Lower lobe of right lung (tissue), 2 donors: ENCODE measurements at places on chromosomes 2 and 18.

GRCh38 chr2:201174687-201175086 lies 8.3 kb upstream of the CASP10 start:
- DNase-seq: no peak

- DNase-seq: no peak
Observed at GRCh38 chr2:66472225-66472843, 37.4 kb downstream of the MEIS1 start.

- no peak for DNase-seq
Observed at GRCh38 chr2:189662669-189663226, 1.5 kb downstream of the ASNSD1 start.

- no peak for DNase-seq
Observed at GRCh38 chr2:127503491-127503890, 22.8 kb downstream of the IWS1 start.

- no peak for DNase-seq
Observed at GRCh38 chr2:219404291-219404910, 13.8 kb upstream of the DES start.

DNA sequence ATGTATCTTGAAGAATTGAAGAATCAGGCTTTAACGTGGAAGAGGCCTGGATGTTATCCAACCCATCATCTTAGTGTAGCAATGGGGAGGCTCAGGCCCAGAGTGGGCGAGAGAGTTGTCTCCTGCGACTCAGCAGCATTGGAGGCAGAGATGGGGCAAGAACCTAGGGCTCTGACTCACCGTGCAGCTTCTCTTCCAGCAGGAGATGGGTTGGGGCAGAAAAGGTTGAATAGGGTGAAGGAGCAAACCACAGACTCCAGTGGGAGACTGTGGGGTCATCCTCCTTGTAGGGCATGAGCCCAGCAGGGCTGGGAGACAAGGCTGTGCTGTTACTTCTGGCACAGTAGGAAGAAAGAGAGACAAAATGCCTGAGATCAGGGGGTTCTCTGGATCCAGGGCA lies 1.4 kb downstream of the IL36RN start:
- no peak for DNase-seq

GRCh38 chr2:222043897-222044296 lies 254.9 kb downstream of the PAX3 start:
- no peak for DNase-seq

DNA sequence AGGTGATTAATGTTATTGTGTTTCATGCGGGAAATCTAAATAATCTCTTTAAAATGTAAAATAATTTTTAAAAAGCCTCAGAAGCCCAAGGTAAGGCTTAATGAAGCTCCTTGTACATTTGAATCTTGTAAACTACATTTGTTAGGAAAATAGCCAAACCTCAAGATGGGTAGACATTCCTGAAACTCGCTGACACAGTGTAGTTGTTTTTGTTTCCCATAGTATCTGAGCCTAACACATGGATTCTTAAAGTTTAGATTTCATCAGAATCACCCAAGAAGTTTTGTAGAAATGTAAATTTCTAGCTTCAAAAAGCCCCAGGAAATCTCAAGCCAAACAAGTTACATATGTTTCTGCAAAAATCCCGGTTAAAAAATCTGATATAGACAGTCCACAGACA lies 1221.1 kb upstream of the ACVR2A start:
- no peak for DNase-seq

DNA sequence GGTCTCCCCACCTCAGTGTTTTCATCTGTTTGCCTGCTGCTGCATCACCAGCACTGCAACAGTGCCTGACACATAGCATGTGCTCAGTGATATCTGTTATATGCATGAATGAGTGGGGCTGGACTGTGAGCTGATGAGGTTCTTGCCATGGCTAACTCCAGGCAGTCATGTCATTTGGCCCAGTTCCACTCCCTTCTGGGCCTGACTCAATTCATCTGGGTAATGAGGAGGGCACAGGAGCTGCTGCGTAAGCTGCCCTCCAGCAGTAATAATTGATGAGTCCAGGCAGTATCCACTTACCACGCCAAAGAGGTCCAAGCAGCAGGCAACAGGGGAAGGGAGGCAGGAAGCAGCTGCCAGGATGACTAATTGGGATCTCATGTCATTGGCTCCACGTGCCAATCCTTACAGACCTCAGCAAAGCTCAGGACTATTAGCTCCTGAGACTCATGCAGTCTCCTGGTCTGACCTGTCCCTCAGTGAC lies 34.1 kb upstream of the MAT2A start:
- DNase-seq: no peak

DNA sequence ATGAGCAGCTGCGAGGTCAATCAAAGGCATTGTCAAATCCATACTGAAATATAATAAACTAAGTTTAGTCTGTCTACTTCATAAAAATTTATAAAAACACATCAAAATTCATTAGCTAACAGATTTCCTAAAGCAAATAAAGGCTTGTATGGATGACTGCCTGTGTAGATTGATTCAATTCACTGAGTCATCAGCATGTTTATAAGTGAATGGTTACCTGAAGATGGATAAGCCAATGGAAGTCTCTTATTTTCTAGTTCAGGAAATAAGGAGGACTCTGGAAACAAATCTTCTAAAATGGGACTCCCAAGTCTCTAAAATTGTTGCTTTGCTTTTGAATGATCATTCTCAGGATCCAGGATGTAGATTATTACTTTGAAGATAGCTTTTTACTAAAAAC lies 57.0 kb upstream of the HNRNPA3 start:
- no peak for DNase-seq

DNA sequence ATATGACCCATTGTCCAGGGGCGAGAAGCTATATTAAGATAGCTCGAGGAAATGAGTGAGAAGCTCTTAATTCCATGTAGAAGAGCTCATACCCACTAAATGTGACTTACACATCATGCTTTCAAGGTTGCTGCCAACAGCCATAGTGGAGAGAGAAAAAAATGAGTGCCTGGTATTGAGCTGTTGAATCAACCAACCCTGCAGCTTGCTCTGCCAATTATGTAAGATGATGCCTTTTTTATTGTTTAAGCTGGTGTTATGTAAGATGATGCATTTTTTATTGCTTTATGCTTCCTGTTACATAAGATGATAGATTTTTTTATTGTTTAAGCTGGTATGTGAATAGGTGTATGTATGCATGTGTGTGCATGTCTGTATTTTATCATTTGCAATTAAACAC lies 228.2 kb downstream of the CCDC178 start:
- DNase-seq: no peak

- DNase-seq: no peak
Observed at GRCh38 chr2:42064417-42064942, 16.7 kb downstream of the PKDCC start.

GRCh38 chr2:72695676-72696075 lies 130.2 kb downstream of the EXOC6B start:
- no peak for DNase-seq

DNA sequence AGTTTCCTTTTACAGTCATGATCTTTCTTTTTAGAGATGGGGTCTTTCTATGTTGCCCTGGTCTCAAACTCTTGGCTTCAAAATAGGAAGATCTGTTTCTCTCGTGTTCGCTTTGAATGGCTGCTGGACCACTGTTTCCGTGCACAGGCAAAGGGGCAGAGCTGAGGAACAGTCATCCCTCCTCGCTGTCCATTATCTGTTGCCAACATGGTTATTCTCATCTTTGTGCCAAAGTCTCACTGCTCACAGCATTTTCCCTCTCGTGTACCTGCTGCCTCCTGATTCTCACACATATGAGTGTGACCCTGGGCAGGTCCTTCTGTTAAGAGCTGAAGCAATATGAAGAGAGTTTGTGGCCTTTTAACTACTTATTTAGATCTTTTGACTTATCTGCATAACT lies 28.0 kb upstream of the CCNYL1 start:
- no peak for DNase-seq

GRCh38 chr18:23838801-23839366 lies 149.6 kb downstream of the LAMA3 start:
- no peak for DNase-seq

- no peak for DNase-seq
Observed at GRCh38 chr2:33581872-33582271, 17.2 kb downstream of the FAM98A start.

DNA sequence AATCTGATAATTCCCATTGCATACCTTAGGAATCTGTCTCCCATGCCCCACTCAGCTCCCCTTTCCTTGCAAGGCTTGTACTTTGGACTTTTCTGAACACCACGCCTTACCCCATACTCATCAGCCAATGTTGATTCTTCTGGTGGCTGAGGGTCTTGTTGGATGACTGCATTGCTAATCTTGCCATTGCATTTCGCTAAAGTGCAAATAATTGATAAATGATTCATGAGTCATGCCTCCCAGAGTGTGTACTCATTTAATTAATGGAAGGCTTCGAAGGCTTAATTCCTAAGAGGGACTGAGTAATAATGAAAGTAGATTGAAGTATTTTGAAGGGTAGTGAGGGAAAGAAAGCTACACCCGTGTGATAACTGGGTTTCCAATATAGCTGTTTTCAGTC lies 28.0 kb upstream of the PPP1R1C start:
- DNase-seq: no peak

- DNase-seq: no peak
Observed at GRCh38 chr2:102235491-102235890, 48.7 kb downstream of the IL1RL2 start.

- DNase-seq: no peak
Observed at GRCh38 chr2:163044114-163044513, 205.5 kb upstream of the KCNH7 start.

GRCh38 chr2:60899892-60900249 lies 18.5 kb downstream of the REL start:
- DNase-seq: no peak

DNA sequence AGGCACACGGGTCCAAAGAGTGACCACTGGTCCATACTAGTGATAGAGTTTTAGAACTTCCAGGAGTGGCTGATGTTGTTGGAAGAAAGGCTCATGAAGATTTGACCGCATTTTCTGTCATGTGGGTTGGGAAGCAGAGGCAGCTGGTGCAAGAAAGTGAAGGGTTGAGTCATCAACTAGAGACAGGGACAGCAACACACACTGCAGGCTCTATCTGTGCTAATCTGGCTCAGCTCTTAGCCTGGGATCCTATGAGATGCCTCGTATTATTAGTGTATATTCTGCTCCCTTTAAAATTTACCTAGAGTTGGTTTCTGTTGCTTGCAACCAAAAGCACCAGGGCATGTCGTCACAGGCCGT lies 2.5 kb upstream of the SH3RF3 start:
- no peak for DNase-seq

DNA sequence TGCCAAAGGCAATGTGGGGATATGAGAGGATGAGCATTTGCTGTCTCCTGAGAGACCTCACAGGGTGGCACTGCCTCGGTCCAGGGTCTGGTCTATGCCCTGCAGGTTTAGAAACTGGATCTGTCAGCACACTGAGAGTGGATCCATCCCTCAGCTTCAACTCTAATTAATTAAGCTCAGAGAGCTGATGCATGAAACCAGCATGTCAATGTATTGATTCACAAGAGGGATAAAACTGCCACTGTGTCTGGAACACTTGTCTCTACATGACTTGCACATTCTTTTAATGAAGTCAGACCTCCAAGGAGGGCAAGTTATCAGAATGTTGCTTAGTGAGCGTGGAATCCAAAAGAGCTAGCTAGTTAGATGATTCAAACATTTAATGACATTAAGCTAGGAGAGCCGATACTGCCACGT lies 22.5 kb upstream of the POLE4 start:
- no peak for DNase-seq

DNA sequence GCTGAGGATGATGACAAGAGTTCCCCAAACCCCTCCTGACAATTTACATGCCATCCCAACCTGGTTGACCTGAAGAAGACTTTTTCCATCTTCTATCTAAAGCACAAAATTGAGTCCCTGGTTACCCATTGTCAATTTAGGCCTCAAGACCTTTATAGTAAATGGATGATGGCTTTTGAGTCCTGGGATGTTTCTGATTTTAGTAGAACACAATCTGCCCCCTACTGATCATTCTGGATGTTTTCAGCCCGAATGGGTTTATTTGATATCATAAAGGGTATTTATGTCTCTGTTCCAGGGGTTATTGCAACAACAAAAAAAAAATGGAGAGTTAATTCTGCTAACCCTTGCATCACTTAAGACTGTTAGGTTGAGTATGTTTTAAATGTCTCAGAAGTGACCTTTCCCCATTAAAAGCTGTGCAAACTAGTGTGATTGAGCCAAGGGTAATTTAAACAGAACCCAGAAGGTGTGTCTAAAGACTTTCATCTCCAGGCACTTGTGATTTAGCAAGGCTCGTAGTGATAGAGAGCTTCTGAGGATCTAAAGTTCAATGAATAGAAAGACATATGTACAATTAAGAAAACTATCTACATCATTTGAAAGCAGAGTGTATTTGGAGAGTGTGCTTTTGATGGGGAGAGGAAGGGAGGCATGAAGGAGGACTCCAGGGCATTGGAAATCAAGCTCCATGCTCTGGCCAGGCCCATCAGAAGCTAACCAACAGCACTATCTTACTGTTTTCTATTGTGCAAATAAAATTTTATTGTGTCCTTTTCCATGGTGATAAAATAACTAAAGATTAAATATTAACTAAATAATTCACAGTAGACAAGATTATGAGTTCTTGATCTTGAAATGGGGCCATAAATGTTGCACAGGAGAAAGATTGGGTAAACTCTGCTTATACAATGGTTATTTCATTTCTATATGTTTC lies 96.6 kb upstream of the NOSTRIN start:
- no peak for DNase-seq
